ENCODE measurements at places on chromosomes 1 and 21.

- DNase-seq, result no peak
These were observed 76.0 kb downstream of the RPS6KC1 start for GRCh38 chr1:213127074-213127473.

- DNase-seq, result no peak
These were observed 300.8 kb upstream of the PROX1 start for GRCh38 chr1:213686983-213687382.

DNA sequence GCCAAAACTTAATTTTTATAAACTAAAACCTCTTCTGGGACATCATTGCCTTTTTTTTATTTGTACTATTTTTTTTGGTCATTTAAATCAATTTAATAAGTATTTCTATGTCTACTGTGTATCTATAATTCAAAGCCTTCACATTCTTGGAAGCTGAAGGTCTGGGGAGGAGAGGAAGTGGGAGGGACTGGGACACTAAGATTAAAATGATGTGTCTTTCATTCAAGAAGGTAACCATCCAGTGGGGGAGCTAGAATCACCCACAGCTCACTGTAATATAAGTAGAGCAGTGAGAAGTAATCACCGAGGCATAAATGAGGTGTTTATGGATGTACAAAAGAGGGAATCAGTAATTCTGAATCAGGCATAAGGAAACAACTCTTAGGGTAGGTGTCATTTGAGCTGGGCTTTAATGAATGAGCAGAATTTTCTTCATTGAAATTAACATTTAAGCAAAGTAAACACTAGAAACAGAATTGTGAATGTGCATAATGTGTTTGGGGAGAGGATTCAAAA lies 52.8 kb downstream of the PTGER3 start:
- DNase-seq, result no peak

DNA sequence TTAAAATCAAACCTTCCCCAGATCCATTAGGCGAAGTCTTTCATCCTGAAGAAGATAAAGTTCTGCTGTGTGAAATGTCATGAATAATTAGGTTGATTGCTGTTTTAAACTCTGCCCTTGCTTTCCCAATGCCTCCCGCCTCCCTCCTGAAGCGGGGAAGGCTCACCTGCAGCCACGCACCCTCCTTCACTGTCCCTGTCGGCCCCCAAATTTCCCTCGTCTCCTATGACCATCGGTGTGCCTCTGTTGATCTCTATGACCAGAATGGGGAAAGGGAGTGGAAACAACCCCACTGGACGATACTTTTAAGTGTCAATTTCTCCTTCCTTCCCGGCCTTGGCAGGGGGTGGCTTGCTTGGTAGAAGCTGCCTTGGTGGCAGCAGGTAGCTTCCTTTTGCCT lies 35.1 kb downstream of the LHX4 start:
- DNase-seq, result no peak
